ENCODE measurements at places on chromosomes 6 and 20.

GRCh38 chr6:104957301-104958177 is 632 bp downstream of the LIN28B start:
- no peak for DNase-seq

DNA sequence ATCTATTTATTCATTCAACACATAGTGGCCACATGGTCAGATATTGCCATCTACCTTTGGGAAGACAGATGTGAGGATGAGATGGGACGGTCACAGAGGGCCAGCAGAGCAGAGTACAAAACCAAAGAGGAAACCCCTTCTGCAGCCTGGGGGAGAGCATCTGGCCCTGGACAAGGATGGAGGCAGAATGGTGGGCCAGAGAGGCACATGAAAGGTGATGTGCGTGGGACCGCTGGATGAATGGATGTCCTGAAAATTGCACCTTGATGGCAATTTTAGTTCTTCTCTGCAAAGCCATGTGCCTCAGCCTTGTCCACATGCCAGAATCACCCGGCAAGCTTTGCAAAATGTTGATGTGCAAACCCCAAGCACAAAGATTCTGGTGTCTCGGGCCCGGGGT is 77.4 kb upstream of the CD93 start:
- no peak for DNase-seq

- DNase-seq, result no peak
Measured at GRCh38 chr6:51814418-51814817, 273.0 kb downstream of the PKHD1 start.

- DNase-seq, result no peak
Measured at GRCh38 chr20:48278961-48279481, 493.7 kb upstream of the SULF2 start.

DNA sequence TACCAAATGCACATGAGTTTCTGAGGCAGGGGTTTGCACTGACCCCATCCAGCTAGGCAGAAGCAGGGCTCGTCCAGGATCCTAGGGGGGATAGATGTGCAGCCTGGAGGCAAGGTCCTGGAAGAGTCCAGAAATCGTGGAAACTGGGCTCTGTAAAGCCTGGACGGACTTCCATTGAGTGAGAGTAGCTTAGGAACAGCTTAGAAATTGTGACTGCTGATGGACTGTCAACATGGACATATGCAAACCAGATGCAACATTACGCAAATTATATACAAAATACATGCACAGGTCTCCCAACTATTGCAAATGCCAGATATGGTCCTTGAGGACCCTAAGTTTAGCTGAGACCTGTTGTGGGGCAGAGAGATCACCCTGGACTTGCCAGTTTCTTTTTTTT is 4.8 kb upstream of the EMILIN3 start:
- DNase-seq, result no peak

DNA sequence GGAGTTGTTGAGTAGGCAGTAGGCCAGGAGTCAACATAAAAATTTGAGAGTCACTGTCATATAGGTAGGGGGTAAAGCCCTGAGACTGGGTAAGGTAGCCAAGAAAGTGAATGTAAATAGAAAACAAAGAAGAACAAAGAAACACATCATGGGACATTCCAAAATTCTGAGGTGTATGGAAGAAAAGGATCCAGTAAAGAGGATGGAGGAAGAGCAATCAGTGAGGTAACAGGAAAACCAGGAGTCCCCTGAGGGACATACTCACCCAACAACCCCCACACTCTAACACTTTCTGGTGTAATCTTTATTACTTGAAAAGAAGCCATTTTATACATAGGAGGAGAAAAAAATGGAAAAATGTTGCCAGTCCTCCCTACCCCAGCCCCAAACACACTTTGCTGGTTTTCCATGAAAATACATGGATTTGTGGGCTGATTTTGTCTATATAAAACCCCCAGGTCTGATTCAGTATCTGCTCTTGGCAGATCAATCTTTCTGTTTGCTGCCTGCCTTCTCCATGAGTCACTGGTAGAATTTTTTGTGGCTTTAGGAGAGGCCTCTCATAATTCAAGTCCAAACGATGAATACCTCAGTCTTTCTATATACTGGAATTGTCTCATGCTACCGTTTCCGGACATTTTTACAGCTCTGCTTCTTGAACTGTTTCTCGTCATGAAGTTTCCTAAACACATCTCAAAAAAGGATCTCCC is 271.4 kb upstream of the MAN1A1 start:
- DNase-seq, result no peak

DNA sequence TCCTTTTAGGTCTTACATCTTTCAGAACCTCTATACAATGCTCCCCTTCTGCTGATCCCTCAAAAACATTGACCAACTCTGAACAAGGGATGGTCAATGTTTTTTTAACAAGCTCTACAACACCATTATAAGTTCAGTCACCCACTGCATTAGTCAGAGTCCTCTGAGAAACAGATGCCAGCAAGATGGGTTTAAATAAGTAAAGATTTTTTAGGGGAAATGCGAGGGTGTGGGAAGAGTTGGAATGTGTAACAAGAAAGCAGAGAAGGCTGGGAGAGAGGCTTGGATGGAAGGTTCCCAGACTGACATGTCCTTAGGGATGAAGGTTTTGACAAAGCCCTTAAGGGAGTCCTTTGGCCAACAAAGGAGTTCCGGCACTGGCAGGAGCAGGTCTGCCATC is 478.3 kb downstream of the FRK start:
- no peak for DNase-seq

DNA sequence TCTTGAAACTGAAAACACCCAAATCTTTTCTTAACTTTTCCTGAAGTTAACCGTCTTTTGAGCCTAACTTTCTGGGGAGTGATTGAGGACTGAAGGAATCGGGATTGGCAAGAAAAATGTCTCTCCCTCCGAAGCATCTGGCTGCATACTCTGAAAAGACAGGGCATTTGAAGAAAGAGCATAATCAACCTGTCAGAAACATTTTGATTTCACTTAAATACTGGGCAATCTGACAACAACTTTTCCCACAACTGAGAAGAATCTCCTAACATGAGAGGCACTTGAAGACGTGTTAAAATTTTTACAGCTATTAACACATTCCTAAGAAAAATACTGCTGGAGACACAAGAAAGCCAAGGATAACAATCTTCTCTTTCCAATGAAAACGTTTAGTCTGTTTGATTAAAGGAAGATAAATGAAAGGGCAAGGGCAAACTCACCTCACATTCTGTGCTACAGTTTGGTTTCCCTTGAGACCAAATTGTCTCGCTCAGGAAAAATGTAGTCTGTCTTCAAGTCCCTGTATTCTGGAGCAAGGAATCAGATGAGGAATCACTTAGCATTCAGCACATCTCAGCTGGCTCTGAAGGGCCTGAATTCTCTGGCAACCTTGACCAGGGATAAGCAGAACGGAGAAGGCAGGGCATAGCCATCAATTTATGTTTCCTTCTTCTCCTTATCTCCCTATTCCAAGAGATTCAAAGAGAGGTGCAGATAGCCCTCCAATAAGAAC is 76.1 kb downstream of the TBX18 start:
- no peak for DNase-seq

DNA sequence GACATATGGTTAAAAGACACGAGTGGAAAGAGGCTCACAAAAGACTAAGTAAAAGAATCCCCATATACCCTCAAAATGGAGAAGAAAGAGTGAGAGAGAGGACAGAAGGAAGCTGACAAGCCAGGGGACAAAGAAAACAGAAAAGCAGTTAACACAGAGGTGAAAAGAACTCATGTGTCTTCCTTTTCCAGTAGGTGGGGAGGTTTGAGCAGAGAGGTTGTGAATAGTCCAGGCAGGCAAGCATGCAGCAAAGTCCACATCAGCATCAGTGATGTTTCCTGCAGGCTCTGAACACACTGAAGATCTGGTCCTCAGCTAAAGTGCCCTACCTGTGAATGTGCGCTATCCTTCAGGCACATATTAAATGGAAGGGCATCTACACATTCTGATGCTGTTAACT is 196.5 kb upstream of the IRAK1BP1 start:
- DNase-seq, result no peak

DNA sequence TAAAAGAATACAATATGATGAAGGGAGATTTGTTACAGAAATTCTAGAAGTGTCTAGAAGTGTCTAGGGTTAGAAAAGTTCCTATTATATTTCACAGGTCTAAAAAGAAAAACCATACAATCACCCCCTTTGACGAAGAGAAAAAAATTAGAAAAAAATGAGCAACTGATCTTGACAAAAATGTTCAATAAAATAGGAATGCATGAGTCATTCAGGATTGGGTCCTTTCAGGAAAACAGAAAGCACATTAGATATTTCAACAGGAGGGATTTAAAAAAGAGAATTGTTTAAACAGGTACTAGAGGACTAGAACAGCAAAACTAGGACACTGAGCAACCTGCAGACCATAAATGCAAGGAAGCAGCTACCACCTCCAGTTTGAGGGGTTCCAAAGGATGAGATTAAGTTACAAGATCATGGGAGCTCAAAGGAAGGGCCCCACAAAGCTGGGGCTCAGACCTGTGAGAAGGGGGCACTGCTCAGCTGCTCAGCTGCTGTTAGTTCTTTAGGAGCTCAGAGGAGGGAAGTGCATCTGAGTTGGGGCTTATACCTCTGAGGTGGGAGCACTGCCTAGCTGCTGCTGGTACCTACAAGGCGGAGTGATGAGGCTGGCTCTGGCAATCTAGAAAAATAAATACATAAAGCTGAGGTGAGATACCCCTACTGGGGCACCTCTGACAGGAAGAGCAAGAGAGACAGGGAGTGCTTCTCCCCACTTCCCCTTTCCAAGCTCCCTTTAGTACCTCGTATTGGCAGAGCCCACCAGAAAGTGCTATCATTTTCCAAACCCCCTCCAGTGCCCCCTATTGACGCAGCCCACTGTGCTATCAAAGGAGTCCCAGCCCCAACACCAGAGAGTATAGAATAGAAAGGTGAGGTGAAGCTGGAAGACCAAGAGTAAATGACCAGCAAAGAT is 27.1 kb upstream of the BEND6 start:
- no peak for DNase-seq

DNA sequence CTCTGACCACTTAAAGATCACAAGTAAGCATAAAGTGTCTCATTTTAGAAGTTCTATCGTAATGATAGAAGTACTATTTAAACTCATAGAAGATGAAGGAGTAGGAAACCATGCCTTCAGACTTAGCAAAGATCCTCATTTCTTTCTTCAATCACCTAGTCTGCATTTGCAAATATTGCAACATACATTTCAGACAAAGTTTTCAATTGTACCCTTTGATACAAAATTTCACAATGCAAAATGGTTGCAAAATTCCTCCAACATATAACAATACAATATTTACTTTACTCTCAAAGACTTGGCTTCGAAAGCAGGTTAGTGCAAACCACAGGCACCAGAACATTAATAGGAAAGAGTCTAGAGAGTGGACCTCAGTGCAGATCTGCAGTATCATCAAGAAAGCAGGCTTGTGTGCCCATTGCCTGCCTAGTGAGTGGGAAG is 16.1 kb upstream of the ROS1 start:
- DNase-seq, result no peak

GRCh38 chr6:114049367-114049966 is 78.5 kb upstream of the HDAC2 start:
- DNase-seq, result no peak

- no peak for DNase-seq
Measured at GRCh38 chr6:111992851-111993250, 61.1 kb upstream of the CCN6 start.

GRCh38 chr20:62617711-62618483 is 24.4 kb upstream of the SLCO4A1 start:
- no peak for DNase-seq

- DNase-seq, result peak; percentile 38
Measured at GRCh38 chr20:32231847-32232246, 24.2 kb downstream of the POFUT1 start.

- no peak for DNase-seq
Measured at GRCh38 chr20:63579017-63579694, 5.1 kb upstream of the HELZ2 start.

DNA sequence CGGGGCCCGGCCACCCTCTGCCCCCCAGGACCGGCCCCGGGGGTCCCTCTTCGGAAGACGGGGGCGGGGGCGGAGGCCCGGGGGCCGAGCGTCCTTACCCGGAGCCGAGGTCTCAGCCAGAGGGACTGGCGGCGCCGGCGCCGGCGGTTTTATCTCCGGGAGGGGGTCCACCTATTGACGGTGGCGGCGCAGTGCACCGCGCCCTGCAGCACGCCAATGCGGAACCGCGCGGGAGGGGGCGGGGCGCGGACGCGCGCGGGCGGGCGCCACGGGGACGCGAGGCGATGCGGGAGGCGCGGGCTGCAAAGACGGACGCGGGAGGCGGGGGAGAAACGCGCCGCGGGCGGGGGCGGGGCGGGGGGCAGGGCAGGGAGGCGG is at the start of gene EEF1A2:
Gene EEF1A2, minus strand, starts transcription at position 124 of the 378 bp plus-strand sequence. CDS start 1,320 bp downstream, outside the sequence.
- no peak for DNase-seq

GRCh38 chr6:27312146-27312949 is at the start of gene POM121L2:
TSS of gene POM121L2 (minus strand) at chr6:27312273. CDS start at chr6:27312170, 103 bp downstream.
- peak; percentile 47 for DNase-seq

DNA sequence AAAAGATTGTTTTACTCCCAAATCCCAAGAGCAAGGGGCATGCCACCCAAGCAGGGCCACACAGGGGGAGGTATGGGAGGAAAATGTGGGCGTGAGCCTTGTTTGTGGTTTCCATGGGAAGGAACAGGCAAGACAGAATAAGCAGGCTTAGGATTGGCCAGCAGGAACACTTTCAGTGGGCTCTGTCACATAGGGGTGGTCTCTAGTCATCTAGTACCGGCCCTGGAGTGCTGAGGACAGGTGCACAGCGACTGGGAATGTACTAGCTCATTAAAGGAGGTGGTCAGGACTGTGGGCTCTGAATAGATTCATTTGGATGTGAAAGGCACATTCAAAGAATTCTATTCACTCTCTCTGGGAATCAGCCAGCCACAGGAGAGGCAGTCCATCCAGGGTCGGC is 175.6 kb downstream of the TBC1D7 start:
- no peak for DNase-seq

DNA sequence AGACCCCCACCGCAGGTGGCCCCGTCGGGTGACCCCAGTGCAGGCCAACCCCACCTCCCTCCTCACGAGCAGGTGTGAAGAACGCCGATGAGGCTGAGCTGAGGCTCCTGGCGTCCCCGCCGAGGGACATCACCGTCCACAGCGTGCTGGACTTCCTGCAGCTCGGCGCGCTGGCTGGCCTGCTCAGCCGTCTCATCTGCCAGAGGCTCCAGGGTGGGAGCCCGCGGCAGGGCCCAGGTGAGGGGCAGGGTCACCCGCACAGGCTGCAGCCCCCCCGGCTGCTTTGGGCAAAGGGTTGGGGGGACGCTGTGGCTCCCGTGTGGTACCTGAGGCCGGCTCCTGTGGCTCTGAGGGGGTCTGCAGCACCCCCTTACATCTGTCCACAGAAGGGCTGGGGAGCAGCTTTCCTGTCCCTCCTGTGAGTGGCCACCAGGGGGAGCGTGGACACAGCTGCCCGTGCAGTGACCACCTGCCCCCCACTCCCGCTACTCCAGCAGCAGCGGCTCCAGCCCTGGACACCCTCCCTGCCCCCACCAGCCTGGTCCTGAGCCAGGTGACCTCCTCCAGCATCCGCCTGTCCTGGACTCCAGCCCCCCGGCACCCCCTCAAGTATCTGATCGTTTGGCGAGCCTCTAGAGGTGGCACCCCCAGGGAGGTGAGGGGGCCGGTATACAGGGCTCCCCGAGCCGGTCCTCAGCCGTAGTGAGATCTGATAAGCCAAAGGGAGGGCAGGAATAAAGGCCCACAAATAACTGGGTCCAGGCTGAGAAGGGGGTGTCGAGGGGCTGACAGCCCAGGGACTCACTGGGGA is 16.5 kb downstream of the COL20A1 start:
- DNase-seq, result peak; percentile 21

Measured in stimulated activated CD4-positive, alpha-beta T cell treated with anti-CD3 and anti-CD28 coated beads, Interleukin-2, amount 100 ng/mL, for 48 hours (primary cell).